Activated T-helper 17 cell treated with anti-CD3 and anti-CD28 coated beads, Interleukin-2, amount 50 U/mL, for 72 hours (primary cell): ENCODE measurements at places on chromosomes 7 and 10.

DNA sequence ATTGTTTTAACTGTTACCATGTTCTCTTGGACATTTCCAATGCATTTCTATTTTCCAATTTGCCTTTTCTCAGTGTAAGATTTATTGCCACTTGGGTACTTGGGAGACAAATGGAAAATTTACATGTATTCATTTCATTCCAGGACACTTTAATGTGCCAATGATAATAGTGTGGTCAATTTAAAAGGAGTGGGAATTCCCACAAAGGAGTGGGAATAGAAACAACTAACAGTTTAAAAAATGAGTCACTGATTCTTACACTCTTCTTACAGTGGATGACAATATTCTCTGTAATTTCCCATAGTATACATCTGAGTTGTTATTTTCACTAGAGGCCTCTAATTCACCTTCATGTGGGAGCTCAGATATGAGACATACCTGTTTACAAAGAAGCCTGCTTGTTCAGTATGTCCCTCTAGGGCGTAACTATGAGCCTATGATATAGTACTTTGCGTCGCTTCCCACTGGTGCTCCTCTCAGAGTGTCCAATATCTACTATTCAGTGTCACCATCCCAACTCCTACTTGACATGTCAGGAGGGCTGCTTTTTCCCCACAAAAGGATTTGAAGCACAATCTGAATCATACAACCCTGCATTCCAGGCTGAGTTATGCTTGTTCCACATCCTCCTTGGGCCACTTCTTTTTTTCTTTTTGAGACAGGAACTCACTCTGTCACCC, 301.3 kb downstream of the PHTF2 start:
- peak; percentile 29 for ATAC-seq

- ATAC-seq = no peak
Observed at GRCh38 chr7:33101906-33102305, 7.3 kb downstream of the RP9 start.

DNA sequence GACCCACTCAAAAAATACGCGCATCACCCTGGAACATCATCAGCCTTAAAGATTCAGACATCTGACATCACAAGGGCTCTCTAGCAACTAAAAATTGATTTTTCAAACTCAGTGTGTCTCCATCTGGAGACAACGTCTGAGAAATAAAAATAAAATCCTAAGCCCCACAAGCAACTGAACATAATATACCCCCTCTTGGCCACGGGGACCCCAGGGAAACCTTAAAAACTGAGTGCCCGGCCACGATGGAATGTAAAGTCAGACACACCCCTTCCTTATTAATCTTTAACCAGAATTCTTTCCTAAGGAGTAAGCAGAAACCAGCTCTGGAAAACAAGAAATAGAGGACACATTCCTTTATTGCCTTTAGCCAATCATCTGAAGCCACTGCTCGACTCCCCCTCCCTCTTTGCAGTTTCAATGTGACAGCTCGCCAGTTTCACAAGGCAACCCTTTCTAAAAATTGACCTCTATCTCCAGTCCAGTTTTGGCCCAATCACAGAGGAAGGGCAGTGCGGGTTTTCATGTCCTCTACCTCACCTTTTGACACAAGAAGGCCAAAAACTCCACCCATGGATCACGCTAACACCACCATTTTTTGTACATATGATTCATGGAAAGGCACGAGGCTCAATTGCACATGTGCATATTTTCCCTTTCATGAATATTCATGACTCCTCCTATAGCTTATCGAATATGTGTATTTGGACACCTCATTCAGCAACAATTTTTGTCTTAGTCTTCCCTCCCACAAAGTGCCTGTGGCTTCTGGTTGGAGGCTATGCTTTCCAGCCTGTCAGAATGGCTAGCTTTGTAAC, 24.2 kb downstream of the IFIT3 start:
- ATAC-seq = peak; percentile 18

DNA sequence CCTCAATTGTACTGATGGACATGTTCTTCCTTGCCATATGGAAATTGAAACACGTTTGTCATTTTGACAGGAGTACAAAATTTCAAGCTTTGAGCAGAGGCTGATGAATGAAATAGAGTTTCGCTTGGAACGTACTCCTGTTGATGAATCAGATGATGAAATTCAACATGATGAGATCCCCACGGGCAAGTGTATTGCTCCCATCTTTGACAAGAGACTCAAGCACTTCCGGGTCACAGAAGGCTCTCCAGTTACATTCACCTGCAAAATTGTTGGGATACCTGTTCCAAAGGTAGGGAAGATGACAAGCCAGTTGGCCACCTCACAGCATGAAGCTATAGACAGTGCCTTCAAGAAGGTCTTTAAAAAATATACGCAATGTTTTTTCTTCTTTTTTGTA, 43.1 kb downstream of the ATOH7 start:
- no peak for ATAC-seq

DNA sequence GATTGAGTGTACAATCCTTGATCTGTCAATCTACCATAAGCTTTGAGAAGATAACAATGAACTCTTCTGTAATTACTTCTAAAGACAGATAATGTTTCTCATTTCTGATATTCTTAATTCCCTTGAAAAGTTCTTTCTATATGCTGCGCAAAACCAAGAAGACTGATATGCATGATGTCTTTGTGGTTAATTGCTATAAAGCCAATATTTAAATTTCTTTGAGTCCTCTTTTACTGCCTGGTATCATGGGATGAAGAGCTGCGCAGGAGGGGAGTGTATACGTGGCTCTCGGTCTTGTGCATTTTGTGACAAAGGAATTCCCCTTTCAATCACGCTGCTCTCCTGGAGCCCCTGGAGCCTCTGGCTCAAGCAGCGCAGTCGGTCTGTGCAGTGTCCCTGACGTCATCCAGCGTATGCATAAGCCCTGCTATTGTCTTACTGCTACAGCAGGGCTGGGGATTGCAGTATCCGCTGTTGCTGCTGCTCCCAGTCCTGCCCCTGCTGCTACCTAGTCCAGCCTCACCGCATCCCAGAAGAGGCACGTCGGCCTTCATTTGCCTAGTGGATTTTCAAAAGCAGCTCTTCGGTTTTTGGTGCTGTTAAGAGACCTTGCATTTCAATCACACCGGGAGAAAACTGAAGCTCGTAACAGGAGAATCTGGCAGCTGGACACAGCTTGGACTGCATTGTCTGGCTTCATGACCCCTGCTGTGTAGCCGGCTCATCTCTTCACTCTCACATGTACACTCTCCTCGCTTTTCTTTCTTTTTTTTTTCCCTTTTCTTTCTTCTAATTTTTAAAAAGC, 66.7 kb downstream of the ST7 start:
- no peak for ATAC-seq

DNA sequence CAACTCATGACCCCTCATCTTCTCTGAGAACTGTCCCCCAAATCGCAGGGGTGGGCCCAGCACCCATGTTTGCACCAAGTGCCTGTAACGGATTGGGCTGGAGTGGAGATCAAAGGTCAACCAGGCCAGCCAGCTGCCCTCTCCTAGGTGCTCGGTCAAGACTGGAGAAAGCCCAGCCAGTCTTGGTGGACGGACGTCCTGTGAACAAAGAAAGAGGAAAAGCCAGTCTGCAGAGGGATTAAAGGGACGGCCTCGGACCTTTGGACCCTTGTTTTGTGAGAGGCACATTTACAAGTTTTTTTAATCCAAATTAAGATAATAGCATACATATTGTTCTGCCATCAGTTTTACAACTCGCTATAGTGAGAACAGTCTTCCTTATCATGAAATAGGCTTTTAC, 31.7 kb upstream of the GALNTL5 start:
- no peak for ATAC-seq

GRCh38 chr10:132336919-132337407, 5.0 kb downstream of the LRRC27 start:
- ATAC-seq = peak; percentile 28

DNA sequence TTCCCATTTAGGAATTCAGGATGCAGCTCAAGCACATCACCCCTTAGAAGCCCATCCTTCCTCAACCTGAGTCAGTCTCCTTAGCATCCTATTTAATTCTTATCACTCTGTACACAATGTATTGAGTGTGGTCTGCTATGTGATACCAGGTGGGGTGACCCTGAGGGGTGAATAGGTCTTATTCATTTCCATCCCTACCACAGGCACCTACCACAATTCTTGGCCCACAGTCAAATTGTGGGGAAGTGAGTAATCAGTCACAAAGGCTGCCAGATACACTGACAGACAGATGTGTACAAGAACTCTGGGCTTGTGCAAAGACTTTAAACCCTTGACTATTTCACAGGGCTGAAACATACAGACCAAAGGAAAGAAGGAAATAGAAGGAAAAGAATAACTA, 560.5 kb downstream of the PARD3 start:
- ATAC-seq = peak; percentile 74

- ATAC-seq = no peak
Observed at GRCh38 chr10:13500201-13500600, 28.6 kb downstream of the BEND7 start.

DNA sequence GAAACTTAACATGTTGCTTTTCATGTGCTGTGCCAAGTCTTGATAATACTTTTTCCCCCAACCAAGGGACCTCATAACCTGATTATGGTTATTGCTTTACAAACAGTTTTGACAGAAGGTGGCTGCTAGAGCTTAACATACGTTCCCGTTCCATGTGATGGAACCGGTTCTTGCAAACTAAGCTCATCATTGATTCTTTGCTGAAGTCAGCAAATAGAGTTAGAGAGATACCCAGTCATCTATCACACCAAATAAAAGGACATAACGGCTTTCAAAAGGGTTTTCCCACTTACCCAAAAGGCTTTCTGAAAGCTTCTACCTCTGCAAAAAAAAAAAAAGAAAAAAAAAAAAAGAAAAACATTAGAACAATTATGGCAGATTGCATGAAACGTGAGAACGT, 230.3 kb upstream of the MDFIC start:
- no peak for ATAC-seq

- ATAC-seq = peak; percentile 71
Observed at GRCh38 chr10:97542169-97543024, 30.2 kb upstream of the ANKRD2 start.

DNA sequence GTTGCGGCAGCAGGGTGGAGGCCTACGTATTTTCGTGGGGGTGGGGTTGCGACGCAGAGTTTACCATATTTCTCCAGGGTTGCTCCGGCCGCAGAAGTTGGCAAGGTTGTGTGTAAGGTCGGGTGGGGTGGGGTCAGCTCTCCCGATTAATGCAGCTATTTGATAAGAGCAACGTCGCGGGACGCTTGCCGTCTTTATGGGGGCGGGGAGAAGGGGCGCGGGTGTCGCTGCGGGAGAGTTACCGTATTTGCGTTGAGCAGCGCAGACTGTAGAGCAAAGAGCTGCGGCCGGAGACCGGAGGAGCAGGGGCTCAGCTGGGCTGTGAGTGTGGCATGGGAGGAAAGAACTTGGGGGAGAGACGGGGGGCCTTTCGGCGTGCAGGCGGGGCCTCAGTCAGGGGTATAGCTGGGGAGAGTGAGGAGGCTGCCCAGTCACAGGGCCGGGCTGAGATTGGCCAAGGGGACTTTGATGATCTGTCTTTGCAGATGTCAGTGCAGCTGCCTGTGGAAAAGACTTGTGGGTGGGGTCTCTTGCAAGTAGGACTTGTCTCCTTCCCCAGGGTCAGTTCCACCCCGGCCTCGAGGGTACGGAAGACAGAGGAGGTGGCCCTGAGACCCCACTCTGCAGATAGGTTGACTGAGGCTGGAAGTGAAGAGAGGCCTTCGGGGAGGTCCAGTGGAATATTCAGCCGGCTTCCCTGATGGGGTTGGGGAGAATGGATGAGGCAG, 26.6 kb downstream of the ZNF775 start:
- peak; percentile 16 for ATAC-seq

- no peak for ATAC-seq
Observed at GRCh38 chr7:123468303-123468702, 66.1 kb downstream of the IQUB start.

GRCh38 chr7:115968171-115968570, 62.4 kb downstream of the TFEC start:
- no peak for ATAC-seq

DNA sequence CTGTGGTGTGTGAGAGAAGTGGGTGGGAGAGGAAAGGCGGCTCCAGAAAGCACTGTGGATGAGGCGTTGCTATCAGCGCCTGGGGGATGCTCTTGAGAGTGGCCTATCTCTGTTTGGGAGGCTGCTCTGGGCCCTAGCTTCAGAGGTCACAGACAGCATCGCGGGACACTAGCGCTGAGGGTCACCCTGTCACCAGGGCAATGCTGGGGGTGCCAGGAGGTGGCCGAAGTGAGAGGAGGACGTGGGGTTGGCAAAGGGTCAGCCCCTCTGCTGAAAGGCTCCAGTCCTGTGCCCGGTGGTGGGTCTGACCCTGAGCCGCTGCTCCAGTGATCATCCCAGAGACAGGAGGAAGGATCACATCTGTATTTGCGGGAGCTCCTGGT, 3.0 kb upstream of the TACR2 start:
- ATAC-seq = no peak

GRCh38 chr10:133262696-133263095, 14.0 kb downstream of the ADAM8 start:
- ATAC-seq = no peak
